ENCODE measurements at places on chromosomes 4 and X.

DNA sequence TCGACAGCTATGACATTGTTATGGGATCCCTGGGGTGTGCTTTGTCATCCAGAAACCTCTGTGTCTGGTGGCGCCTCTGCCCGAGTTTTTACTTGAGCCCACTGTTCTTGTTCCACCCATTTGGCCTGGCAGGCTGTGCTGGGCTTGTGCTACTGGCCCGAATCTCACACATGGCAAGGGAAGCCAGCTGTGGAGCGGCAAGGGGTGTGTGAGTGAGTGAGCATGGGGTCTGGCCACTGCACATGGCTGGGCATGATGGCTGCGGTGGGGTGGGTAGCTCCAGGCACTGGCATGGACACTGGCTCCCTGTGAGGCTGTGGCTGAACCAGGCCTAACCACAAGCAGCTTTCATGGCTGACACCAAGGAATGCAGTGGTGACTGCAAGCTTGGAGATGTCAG, 89.2 kb downstream of the DACH2 start:
- DNase-seq, result no peak

DNA sequence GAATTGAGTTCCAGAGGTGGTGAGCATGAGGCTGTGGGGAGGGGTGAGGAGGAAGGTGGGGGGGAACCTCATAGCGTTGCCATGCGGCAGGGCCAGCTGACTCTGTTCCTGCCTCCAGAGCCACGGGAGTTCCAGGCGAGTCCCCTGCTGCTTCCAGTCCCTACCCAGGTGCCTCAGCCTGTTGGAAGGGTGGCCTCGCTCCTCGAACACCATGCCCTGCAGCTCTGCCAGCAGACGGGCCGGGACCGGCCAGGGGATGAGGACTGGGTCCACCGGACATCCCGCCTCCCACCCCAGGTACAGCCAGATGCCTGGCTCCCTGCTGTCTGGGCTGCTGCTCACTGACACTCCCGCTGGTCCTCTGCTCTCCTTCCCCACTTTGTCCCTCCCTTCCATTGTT, 7.9 kb downstream of the CCDC22 start:
- DNase-seq, result no peak

GRCh38 chrX:154712781-154713740, 37.8 kb downstream of the GAB3 start:
- peak; percentile 29 for DNase-seq

- DNase-seq, result no peak
These were observed 193.7 kb downstream of the PPP3CA start for GRCh38 chr4:101153653-101154052.

DNA sequence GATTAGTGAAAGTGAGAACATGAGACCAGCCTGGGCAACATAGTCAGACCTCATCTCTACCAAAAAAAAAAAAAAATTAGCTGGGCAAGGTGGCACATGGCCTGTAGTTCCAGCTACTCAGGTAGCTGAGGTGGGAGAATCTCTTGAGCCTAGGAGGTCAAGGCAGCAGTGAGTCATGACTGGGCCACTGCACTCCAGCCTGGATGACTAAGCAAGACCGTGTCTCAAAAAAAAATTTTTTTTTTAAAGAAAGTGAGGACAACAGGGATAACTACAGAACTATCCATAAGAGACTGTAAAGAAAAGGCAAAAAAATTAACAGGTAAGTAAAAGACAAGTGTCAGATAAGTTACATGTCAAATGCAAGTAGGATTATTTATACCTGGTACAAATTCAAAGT, 13.5 kb upstream of the SPP1 start:
- no peak for DNase-seq

DNA sequence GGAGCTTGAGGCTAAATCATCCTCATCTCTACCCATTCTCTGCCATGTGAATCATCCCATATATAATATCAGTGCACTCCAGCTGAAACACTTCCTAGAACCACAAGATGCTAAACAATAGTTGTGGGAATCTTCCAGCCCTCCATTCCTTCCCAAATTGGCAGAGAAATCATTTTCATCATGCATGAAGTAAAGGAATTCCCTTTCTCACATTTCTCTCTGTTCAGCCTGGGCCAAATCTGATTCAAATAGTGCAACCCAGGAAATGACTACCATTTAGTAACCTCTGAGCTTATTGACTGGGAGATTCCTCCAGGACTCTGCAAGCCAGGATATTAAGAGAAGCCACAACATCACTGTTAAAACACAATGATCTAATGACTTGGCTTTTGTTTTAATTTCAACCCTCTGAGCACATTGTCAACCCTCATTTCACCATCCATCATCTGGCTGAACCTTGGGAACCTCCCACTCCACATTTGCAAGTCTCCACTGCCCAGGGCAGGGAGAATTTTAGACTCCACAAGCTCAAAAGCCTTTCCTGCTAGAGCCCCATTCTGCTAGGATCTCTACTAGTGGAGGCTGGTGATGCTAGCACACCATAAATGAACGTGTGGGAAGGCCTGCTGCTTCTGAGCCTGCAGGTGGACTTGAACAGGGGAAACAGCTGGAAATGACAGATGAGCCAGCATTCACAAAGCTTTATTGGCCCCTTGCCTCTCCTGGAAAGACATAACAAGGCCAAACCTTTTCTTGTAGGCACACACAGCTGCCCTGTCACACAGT, 133.9 kb downstream of the TET2 start:
- DNase-seq, result no peak

DNA sequence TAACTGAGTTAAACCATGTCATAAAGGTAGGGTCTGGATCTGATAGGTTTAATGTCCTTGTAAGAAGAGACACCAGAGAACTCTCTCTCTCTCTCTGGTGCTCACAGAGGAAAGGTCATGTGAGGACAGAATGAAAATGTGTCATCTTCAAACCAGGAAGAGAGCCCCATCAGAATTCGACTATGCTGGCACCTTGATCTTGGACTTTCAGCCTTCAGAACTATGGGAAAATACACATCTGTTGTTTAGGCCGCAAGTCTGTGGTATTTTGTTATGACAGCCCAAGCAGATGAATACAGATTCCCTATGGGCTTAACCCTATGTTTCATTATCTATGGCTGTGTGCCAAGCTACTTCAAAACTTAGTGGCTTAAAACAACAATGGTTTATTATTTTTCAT, 105.5 kb upstream of the DDIT4L start:
- no peak for DNase-seq

GRCh38 chr4:7799736-7800135, 139.9 kb downstream of the AFAP1 start:
- DNase-seq, result no peak

- DNase-seq, result no peak
These were observed 67.3 kb downstream of the PDLIM5 start for GRCh38 chr4:94519019-94519418.

GRCh38 chrX:137194164-137194563, 160.4 kb upstream of the GPR101 start:
- DNase-seq, result no peak

- no peak for DNase-seq
These were observed 121.1 kb downstream of the GLRA3 start for GRCh38 chr4:174707902-174708301.

GRCh38 chr4:118814891-118815290, 21.0 kb downstream of the SEC24D start:
- no peak for DNase-seq

DNA sequence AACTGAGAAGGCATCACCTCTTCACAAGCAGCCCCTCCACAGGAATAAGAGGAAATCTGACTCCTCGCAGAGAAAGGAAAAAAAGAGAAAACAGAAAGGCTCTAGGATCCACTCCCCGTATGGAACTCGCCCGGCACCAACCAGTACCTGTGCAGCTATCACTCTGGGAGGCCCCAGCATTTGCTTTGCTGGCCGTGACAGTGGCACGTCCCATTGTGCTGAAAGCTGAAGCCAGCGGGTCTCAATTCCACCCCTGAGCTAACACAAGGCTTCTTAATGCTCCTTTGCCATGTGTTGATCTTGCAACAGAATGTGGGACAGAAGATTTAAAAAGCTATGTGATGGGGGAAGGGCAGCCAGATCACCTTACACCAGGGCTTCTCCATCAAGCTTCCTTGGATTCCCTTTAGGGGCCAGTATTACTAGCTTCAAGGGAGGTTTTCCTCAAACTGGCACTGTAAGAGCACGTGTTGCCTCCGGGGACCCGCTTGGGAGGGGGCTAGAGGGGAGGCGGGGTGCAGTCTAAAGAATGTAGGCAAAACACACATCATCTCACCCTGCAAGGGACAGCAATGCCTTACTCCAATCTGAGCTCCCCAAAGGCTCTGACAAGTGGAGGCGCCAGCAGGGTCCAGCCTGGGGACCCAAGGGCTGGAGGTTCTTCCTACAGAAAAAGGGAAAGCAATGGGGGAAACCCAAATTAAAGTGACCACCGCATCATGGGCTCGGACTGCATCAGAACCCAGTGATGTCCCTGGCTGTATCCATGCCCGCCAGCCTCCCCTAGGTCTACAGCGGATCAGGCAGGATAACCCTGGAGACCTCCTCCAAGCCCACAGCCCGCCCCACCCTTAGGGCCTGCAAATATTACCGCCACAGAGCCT, 1.2 kb downstream of the USP46 start:
- no peak for DNase-seq

GRCh38 chr4:85772470-85772869, 297.5 kb downstream of the ARHGAP24 start:
- DNase-seq, result no peak

- DNase-seq, result no peak
These were observed 1447.2 kb downstream of the FSTL5 start for GRCh38 chr4:160716551-160716950.

DNA sequence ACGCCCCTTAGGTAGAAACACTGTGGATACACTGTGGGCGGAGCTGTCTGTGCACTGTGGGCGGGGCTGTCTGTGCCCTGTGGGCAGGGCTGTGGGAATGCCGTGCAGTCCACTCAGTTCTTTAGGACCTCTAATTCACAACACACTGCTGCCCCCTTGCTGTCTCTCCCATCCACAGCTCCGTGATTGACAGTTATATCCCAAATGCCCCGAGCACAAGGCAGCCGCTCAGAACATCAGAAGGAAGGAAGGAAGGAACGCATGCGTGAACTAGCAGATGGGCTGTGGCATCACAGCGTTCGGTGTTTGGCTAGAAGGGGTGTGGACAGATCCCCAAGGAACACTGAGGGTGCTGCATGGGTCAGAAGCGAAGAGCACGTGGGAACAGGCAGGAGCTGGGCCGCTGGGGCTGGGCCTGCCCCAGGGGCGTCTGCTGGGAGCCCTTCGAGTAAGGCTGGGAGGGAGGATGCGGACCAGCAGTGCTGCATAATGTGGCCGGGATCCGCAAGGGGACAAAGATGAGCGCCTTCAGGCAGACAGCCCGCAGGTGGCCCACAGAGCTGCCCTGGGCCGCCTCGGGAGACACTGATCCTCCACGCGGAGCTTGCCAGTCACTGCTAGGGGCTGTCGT, 29.8 kb downstream of the ACOX3 start:
- DNase-seq, result peak; percentile 82

DNA sequence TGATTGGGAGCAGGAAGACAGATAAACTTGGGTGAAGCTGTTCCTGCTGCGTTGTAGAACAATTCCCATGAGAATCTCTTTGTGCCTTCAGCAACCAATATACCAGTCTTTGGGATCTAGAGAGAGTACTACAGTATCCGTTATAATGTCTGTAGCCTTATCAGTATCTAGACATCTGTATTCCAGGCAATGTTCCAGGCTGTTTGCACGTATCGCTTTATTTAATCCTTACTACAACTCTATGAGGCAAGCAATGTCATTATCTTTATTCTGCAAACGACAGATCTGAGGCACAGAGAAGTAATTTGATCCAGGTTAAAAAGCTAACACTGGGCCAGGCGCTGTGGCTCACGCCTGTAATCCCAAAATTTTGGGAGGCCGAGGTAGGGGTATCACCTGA, 251.6 kb downstream of the ARHGAP24 start:
- no peak for DNase-seq

DNA sequence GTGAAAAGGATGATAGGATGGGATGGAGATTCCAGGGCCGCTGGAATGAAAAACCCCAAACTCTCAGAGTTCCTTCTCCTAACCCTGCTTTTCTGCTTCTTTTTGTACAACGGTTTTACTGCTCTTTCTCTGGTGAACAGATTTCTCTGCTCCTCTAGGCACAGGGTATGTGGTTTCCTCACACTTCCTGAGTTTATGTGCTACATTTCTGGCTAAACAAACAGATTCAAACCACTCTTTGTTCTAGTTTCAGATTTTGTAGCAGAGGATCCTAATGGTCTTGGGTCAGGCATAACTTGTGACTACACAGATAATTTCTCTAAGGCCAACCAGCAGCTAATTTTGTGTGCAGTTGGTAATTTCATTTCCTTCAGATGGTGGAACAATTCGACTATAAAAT, 52.6 kb downstream of the OSTC start:
- DNase-seq, result no peak

DNA sequence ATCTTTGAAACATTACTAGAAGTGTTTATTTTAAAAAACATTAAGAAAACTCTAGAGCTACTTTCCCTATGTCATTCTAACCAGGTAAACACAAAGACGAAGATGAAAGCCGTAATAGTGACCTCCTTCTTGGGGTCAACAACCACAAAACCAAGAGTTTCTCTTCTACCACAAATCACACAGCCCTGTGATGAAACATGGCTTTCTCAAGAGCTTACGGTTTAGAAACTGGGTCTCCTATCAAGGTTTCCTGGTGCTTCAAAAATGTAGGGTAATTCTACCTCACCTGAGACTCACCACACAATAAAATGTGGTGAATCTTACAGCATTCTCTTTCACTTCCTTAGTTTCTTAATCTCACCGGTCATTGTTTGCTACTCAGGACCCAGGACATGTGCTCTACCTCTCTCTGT, 50.9 kb downstream of the CORIN start:
- no peak for DNase-seq

DNA sequence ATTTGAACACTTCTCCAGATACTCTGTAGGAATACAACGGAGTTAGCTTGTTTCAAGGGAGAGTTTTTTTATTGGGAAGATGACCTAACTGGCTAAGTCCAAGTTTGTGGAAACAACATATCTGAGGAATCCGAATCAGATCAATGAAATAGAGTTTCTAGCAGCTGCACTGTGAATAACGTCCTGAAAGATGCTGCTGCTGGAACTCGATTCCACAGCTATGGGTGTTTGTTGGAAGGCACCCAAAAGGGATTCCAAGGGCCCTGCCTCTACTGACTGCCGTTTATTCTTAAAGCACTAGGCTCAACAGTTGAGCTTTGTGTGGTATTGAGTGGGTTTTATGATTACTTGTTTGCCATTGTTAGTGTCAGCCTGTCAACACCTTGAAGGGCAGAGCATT, 6.6 kb upstream of the GBA3 start:
- no peak for DNase-seq

DNA sequence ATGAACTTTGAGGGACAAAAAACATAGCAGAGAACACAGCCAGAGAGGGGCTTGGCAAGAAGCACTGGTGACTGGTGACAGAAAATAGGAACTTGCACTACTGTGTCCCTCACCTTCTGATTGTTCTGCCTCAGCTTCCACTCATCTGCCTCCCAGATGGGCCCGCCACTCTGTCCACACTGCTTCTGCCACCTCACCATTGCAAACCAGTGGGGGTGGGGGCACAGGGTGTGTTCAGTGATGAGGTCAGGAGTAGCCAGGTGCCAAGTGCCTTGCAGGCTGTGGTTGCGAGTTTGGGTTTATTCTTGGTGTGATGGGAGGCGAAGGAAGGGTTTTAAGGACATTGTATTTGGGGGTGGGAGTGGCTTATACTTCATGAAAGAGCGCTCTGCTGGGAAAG, 9.1 kb upstream of the UBA1 start:
- DNase-seq, result no peak

- peak; percentile 44 for DNase-seq
These were observed 55.5 kb downstream of the LUZP4 start for GRCh38 chrX:115344885-115345614.

- no peak for DNase-seq
These were observed 51.9 kb downstream of the ZFYVE28 start for GRCh38 chr4:2366252-2367192.

Measured in HTR-8/SVneo (cell line).